Cortex of kidney (tissue), 1 donor: ENCODE measurements at places on chromosomes 13 and 19.

DNA sequence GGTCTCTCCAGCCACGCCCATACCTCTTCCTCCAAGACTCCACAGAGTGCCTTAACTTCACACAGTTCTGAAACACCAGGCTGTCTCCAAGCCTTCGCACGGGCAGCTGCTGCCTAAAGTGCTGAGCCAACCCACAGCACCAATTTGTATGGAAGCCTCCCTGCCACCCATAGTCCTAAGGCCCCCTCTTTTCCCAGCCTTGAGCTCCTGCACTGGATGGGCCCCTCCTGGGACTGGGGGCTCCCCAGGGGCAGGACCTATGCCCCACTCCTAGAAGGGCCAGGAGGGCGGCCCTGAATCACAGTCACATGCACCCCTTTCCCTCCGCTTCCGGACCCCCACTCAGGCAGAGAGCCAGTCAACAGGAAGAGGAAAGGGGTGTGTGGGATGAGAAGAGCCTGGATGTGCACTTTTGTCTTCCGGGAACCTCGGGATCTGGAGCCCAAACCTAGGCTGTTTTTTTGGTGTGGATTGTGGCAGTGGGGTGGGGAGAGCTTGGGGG, 5.1 kb upstream of the FCER2 start:
- no peak for DNase-seq

DNA sequence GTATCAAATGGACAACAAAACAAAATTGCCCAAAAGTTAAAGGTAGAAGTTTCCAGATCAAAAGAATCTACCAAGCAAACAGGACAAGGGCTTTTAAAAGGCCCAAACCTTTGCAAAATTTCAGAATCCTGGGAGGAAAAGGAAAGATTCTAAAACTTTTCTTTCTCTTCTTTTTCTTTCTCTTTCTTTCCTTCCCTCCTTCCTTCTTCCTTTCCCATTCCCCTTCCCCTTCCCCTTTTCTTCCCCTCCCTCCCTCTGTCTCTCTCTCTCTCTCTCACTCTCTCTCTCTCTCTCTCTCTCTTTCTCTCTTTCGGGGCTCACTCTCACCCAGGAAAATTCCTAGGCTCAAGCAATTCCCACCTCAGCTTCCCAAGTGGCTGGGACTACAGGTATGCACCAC, 4.2 kb upstream of the PDCD5 start:
- no peak for DNase-seq

DNA sequence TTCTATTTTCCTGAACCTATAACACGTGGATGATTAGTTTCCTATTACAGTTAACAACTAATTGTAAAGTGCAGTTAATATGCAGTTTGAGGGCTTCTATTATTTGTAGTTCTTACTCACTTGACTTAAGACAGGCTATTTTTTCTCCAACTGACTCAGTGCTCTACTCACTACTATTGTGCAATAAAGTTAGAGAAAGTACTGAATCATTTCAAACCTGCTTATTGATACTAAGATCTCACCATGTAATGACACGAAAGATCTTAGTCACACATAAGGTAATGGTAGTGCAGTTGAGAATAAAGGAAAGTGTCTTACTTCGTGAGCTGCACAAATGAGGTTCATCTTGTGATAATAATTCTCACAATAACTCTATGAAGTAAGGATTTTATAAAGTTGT, 22.8 kb upstream of the ITM2B start:
- no peak for DNase-seq

DNA sequence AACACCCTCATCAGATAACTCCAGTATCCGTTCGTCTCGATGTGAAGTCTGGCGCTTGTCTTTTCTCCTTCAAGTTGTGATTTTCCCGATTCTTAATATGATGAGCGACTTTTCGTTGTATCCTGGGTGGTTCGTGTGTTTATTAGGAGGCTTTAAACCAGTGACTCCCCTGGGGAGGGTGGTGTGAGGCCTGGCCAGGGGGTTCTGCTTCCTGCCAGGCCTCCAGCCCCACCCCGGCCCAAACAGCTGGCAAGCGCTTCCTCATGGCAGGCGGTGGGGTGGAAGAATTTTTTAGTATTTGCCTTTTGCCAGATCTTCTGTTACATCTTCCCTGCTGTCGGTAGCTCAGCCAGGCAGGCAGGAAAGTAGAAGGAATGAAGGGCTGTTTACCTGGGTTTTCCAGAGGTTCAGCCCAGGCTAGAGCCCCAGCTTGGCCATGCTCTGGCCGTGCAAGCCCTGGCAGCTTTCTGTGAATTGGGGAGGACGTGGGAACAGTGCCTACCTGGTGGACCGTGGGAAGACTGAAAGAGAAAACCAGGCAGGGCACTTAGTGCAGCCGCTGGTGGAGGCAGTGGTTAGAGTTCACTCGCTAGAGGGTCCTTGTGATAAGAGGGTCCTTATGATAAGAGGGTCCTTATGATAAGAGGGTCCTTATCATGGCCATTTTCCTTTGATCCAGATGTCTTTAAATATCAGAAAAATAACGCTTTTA, 37.7 kb upstream of the DCUN1D2 start:
- no peak for DNase-seq

GRCh38 chr13:106561551-106562170, 6.3 kb downstream of the ARGLU1 start:
- DNase-seq = no peak

GRCh38 chr19:32837531-32837930, 32.0 kb downstream of the SLC7A9 start:
- no peak for DNase-seq

DNA sequence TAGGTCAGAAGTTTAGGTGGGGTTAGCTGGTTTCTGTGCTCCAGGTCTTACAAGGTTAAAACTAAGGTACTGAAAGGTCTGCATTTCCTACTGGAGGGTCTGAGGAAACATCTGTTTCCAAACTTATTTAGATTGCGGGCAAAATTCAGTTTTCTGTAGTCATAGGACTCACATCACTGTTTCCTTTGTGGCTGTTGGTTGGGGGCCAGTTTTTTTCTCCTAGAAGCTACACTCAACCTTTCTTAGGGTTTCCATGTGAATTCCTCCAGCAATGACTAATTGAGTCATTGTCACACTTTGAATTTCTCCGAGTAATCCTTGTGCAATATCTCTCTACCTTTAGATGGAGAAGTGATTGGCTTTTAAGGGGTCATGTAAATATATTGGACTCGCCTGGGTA, 773.4 kb upstream of the SLITRK1 start:
- DNase-seq = no peak

GRCh38 chr13:81283062-81283461, 942.1 kb upstream of the SPRY2 start:
- no peak for DNase-seq

DNA sequence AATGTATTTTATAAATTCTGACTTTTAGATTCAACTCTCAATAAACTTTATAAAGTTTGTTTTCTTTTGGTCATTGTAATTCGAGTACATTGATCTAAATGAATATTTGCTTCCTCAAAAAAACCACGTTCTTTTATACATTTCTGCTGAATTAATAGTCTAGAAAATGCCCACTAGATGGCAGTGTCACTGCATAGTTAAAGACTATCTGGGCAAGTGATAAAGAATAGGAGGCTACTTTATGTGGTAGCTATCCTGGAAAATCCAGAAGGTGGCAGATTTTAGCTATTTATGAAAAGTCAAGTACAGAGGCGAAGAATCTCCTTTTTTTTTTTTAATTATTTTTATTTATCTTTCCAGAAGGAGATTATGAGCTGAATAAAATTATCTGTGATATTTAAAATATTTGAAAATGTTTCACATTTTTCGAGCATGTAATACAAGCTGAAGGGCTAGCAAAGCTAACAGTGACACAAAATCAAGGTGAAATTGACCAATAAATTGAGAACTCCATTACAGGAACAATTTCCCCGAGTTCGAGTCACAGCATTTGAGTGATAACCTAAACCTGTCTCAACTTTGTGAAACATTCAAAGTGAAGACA, 221.8 kb downstream of the OLFM4 start:
- no peak for DNase-seq

DNA sequence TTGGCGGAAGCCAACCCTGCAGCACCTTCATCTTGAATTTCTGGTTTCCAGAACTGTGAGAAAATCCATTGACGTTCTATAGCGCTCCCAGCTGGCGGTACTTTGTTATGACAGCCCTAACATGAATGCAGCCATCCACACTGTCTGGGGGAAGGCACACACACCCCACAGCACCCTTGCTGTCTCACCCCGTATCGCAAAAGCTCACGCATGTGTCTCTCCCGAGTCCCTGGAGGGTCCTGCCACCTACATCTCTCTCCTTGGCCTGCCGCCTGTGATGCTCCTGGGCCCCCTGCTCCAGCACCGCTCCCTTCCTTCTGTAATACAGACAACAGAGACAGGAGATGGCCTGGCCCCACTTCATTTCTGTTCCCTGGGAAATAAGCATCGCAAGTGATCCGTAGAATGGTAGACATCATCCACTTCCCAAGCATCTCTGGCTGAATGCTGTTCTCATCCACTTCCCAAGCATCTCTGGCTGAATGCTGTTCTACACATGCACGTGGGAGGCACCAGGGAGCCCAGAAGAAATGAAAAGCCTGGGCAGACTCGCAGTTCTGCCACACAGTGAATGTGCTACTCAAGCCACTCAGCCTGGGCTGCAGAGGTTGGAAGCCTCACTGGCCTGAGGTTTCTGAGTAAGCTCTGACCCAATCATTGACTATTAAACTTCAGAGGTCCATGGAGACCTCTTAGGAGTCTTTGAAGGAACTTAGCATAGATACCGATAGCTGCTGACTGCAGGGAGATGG, 29.6 kb downstream of the EPN1 start:
- no peak for DNase-seq

DNA sequence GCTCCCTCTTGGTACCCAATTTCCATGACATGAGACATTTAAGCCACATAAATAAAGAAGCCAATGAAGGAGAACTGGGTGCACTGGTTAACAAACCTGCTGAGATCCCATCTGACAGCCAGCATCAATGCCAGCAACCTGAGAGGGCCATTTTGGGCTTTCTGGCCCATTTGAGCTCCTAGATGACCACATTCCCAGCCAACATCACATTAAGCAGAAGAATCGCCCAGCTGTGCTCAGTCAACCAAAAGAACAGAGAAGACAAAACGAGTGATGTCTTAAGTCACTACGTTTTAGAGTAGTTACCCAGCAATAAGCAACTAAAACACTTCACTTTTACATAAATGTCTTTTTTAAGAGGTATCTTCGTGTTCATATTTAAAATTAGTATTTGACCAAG, 21.9 kb downstream of the LCP1 start:
- DNase-seq = no peak

DNA sequence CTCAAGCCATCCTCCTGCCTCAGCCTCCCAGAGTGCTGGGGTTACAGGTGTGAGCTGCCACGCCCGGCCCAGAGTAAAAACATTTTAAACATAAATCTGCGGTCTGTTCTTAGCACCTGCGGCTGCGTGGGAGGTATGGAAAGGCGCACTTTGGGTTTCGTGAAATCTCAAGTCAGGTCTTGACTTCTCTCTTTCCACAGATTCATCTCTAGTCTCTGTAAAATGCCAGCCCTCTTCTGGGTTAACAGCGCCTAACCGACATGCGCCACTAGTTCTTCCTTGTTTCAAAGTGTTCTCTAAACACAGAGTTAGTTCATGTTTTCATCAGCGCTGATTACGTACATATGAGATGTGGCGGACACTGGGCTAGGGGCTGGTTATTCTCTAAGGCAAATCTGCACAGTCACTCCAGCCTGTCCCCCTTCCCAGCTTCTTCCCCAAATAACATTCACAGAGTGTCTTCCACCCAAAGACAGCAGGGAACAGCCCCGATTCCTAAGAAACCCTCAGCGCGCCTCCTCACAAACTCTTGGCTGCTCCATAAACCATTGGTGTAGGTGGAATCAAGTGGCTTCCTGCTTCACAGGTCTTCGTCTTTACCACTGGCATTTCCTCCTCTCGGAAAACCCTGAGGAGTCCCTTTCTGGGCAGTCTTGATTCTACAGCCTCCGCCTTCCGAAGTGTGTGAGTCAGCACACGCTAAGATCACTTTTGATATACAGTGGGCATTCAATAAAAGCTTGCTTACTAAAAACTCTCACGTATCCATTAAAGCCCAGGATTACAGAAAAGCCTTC, 1.4 kb downstream of the PARP4 start:
- no peak for DNase-seq

DNA sequence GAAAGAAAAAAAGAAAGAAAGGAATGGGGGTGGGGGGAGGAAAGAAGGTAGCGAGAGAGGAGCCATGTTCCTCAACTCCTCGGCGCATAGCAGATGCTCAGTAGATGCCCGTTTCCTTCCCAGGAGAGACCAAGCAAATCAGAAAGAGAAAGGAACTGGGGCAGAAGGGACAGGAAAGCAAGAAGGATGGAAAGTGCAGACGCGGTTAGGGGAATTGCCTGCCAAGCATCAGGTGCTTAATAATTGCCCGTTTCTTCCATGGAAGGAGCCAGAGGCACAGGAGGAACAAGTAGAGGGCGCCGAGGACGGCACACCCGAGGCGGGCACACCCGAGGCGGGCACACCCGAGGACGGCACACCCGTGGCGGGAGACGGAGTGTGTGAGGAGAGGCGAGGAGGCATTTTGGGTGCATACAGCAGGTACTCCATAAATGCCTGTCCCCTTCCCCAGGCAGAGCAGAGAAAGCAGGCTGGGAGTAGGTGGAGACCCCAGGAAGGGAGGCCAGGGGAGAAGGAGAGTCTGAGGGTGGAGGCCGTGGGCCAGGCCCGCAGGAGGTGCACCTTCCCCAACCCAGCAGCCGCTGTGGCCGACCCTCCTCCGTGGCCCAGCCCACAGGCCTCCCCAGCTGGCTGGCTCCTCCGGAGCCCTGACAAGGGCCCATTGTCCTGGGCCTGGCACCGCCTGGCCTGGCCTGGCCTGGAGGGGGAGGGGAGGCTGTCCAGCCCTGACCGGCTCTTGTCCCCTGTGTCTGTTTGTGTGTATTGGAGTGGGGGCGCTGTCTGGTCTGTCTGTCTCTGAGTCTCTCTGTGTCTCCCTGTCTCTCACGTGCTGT, 14.6 kb downstream of the JOSD2 start:
- DNase-seq = no peak

GRCh38 chr19:30640252-30640965, 268.2 kb downstream of the ZNF536 start:
- DNase-seq = no peak

GRCh38 chr13:52925775-52926285, 77.4 kb upstream of the PCDH8 start:
- DNase-seq = no peak

- no peak for DNase-seq
Measured at GRCh38 chr19:11286312-11286974, 9.5 kb upstream of the TSPAN16 start.

GRCh38 chr19:17205237-17206140, 9.7 kb upstream of the USE1 start:
- no peak for DNase-seq

GRCh38 chr19:23882493-23882892, 32.2 kb upstream of the ZNF726 start:
- DNase-seq = no peak
